ENCODE measurements at places on chromosomes 2 and 18. TPM values are rescaled to one million over a fixed set of nuclear protein-coding genes. Genes with fewer than 3 reads are reported as not detected.
A peak's percentile ranks its signal among the peaks of the same experiment; 100 is the strongest.

Gene FAM124B
- total RNA-seq: not detected

Gene NT5DC4
- total RNA-seq: not detected

Gene HSPE1
- total RNA-seq: 54.6 TPM

Gene SPC25
- 3.7 TPM for total RNA-seq

Gene CPO
- total RNA-seq: not detected

DNA sequence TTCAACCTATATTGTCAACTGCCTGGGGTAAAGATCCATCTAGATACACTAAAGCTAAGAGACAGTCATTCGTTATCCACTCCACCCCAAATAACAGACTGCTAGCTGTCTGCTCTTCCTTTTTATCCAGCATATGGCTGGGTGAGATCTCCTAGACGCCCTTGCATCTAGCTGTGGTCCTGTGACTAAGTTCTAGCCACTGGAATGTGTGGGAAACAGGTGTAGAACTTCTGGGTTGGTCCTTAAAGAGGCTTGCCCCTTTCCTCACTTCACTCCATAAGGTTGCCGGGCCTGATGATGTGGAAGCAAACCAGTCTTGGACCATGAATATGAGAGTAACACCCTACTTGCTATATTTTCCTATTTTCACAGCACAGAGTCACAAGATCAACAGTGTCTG is 3.2 kb downstream of the COA5 start:
- no peak overlapping the region for H3K27ac ChIP-seq
- H3K36me3 ChIP-seq: peaks cover 27% of the 10 kb centered on the region
- H3K4me1 ChIP-seq: peaks cover 17% of the 10 kb centered on the region
- no peaks in the 10 kb centered on the region for H3K27me3 ChIP-seq

DNA sequence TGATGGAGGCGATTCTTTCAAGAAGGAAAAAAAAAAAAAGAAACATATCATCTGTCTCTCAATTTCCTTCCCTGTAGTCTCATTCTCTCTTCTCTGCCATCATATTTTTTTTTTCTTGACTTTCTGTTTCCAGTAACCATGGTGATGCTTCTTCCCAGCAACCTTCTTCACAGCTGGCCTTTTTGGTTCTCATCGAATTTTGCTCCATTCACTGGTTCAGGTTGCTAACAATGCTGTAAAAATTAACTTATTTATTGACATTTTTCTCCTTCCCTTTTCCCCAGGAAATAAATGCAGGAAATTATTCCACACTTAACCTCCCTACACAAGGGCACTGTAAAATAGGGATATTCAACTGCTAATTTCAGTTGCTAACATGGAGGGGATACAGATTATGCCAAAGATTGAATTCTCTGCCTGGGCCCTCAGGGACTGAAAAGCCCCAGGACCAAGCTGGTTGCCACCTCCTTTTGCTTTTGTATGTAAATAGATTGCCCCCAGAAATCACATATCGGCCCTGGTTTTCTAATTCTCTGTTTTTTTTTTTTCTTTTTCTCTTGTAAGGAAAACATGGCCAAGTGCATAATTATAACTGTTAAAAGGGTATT is 154.7 kb downstream of the MAP2 start:
- no peaks in the 10 kb centered on the region for H3K27me3 ChIP-seq
- H3K27ac ChIP-seq: no peak overlapping the region
- no peak overlapping the region for H3K4me3 ChIP-seq

DNA sequence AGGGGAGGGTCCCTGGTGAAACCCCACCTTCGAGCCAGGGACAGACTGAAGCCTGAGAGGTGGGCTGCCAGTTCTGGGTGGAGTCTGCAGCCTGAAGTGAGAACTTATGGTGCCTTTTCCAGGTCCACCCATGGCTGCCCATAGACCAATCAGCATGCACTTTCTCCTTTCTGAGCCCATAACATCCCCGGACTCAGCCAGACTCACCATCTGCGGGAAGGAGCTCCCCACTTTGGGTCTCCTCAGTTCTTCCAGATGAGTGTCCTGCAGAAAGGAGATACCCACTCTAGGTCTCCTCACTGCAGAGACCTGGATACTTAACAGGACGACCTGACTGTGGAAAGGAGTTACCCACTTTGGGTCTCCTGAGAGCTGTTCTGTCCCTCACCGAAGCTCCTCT is 1673.4 kb upstream of the TMEFF2 start:
- no peaks in the 10 kb centered on the region for H3K27me3 ChIP-seq
- no peaks in the 10 kb centered on the region for H3K4me1 ChIP-seq
- no peak for DNase-seq
- no peak overlapping the region for H3K27ac ChIP-seq
- no peak overlapping the region for H3K4me3 ChIP-seq

GRCh38 chr2:237122214-237122666 is 36.6 kb downstream of the COPS8 start:
- no peaks in the 10 kb centered on the region for H3K36me3 ChIP-seq
- peak; percentile 92 for DNase-seq
- H3K4me1 ChIP-seq: peaks cover 32% of the 10 kb centered on the region
- H3K27me3 ChIP-seq: no peaks in the 10 kb centered on the region

GRCh38 chr2:95380280-95380679 is 22.2 kb upstream of the FAHD2A start:
- H3K27me3 ChIP-seq: no peaks in the 10 kb centered on the region
- H3K4me3 ChIP-seq: no peak overlapping the region
- DNase-seq: no peak
- no peaks in the 10 kb centered on the region for H3K4me1 ChIP-seq

DNA sequence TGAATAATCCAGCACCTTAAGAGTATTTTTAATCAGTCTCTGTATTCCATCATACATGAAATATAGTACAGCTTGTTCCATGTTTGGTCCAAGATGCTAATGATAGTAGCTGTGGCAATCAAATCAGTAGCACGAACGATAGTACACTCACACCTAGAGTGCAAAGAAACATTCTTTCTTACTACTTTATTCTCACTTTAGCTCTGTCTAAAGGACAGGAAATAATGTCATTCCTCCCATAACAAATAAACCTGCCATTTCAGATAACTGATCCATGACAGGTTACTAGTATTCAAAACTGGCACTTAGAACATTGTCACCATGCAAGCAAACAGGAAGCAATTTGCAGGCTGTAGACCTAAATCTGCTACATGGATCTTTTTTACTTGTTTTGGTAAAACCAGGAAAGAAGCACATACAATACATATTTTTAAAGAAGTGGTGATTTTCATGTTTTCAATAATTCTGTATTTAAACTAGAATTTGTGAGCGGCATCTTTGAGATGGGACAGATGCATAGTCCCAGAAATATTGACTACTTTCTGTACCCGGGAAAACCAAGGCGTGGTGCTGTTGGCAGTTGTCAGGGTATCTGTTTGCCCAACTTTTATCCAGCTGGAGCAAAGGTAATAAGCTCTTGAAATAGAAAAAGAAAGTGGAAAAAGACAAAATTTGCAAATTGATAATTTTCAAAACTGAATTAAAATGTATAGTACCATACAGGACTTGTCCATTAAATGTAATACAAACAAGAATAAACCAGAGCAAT is 49.5 kb downstream of the IKZF2 start:
- H3K36me3 ChIP-seq: no peaks in the 10 kb centered on the region
- DNase-seq: no peak
- H3K4me1 ChIP-seq: peaks cover 8% of the 10 kb centered on the region
- no peaks in the 10 kb centered on the region for H3K27me3 ChIP-seq
- H3K27ac ChIP-seq: no peak overlapping the region

DNA sequence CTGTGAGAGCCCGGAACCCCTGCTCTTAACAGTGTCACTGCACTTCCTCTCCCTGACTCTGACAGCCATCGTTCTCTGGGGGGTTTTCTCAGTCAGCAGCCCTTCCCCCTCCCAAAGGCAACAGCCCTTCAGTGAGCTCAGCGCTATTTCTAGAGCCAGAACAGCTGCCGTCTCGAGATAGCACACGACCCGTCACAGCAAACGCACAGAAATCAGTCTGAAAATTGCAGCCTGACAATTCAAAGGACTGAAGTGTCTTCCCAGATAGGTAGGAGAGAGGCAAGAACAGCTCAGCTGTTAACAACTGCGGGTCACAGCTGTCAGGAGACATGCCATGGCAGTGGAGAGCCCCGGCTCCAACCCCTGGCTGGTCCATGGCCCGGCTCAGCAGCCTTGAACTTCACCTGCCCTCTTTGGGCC is 45.4 kb downstream of the ST8SIA5 start:
- 0 out of 2 replicates have a peak, but pooled peaks cover 5% of the 10 kb centered on the region for H3K27me3 ChIP-seq
- DNase-seq: no peak
- no peak overlapping the region for H3K4me3 ChIP-seq

- H3K36me3 ChIP-seq: no peaks in the 10 kb centered on the region
- no peaks in the 10 kb centered on the region for H3K27me3 ChIP-seq
- DNase-seq: no peak
- H3K4me1 ChIP-seq: no peaks in the 10 kb centered on the region
- H3K4me3 ChIP-seq: no peak overlapping the region
Measured at GRCh38 chr18:76972846-76973519, 150.6 kb downstream of the ZNF236 start.

- H3K4me3 ChIP-seq: no peak overlapping the region
- no peaks in the 10 kb centered on the region for H3K36me3 ChIP-seq
- no peak overlapping the region for H3K27ac ChIP-seq
- peak; percentile 21 for DNase-seq
- no peaks in the 10 kb centered on the region for H3K4me1 ChIP-seq
Measured at GRCh38 chr2:222290736-222291484, 7.9 kb downstream of the PAX3 start.

DNA sequence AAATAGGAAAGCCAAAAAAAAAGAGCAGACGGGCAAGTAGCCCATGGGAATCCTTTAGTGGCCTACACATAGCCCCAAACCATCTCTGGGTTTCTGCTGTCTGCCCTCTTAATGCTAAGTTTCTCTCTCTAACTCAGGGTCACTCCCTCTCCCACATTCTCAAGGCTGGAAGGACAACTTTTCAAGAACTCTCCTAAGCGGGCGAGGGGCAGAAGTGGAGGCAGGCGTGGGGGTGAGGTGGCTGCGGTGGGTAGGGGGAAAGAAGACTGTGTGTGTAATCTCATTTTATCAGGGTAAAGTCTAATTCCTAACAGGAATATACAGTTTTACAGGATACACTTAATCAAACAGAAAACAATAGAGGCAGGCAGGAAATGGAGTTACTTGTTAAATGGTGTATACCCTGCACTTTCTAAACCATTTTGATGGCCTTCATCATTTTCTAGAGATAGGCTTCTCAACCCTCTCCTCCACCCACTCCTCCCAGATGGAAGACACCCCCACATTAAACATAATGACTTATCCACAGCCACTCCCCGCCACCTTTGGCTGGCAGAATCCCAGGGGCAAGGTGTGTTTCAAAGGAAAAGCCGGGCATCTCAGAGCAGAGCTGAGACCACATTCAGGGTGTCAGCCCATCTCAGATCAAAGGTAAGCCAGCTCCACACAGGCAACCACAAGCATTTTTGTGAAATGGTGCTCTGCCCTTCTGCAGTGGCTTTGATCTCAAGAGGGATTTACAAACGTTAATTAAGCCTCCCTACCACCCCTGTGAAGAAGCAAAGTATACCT is 6.8 kb downstream of the SMAD7 start:
- peaks cover 30% of the 10 kb centered on the region for H3K36me3 ChIP-seq
- H3K4me3 ChIP-seq: peak overlapping the region; percentile 53
- DNase-seq: peak; percentile 7
- H3K27ac ChIP-seq: peak overlapping the region; percentile 87
- H3K4me1 ChIP-seq: peaks cover 73% of the 10 kb centered on the region

DNA sequence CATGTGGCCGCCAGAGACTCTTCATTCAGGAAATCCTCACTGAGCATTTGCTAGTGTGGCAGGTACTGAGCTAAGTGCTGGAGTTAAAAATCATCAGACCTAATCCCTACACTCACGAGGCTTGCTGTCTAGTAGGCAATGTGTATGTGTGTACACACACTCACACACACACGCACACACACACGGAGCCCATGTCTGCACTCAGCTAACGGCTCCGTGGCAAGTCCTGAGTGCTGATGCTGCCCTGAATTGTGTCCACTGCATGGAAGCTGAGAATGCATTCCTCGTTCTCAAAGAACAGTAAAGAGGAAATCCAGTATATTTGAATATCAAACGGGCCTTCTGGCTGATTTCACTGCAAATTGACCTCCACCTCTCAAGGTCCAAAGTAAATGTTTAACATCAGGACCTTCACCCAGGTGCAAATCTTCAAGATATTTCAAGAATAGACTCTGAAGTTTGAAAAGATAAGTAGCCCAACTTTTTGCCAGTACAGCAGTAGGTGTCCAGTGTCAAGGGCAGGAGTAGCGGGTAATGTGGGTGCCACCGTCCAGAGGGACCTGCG is 136.1 kb upstream of the TTC39C start:
- no peak overlapping the region for H3K27ac ChIP-seq
- H3K27me3 ChIP-seq: no peaks in the 10 kb centered on the region
- DNase-seq: no peak
- H3K36me3 ChIP-seq: no peaks in the 10 kb centered on the region
- H3K4me3 ChIP-seq: no peak overlapping the region

DNA sequence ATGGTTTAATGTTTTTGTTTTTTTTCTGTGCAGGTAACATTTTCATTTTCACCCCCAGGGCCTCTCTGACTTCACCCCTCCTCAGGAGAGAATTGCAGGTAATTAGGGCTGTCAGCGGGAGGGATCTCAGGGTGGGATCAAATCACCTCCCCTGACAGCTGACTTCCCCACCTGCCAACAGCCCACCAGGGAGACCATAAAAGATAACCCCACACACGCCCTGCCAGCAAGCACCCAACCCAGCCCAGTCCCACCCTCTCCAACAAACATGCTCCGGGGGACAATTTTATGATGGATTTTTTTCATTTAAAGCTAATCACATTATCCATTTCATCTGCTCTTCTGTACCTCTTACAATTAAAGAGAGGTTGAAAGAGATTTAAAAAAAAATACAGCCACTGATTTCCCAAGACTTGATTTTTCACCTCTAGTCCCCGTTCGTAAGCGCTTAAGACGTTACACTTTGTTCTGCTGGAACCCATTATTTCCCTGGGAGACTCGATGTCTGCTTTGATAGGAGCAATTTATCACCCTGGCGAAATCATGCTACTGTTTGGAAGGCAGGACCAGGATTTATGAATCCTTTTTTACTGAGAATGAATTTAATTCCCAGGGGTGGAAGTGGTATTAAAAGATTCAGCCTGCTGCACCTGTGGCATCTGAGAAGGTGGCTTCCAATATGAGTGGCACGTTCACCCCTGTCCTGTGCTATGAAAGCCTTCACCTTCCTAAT is 232.9 kb upstream of the ID2 start:
- H3K27ac ChIP-seq: no peak overlapping the region
- no peaks in the 10 kb centered on the region for H3K27me3 ChIP-seq
- H3K4me3 ChIP-seq: no peak overlapping the region
- peaks cover 23% of the 10 kb centered on the region for H3K4me1 ChIP-seq

GRCh38 chr2:204695506-204695905 is 150.2 kb downstream of the PARD3B start:
- peak overlapping the region; percentile 22 for H3K27ac ChIP-seq
- H3K4me3 ChIP-seq: no peak overlapping the region
- DNase-seq: peak; percentile 57
- H3K27me3 ChIP-seq: no peaks in the 10 kb centered on the region
- peaks cover 17% of the 10 kb centered on the region for H3K4me1 ChIP-seq
